ENCODE measurements at places on chromosomes 16 and 17. TPM values are rescaled to one million over a fixed set of nuclear protein-coding genes. Genes with fewer than 3 reads are reported as not detected.

Gene OR3A3
- not detected for total RNA-seq

Gene RILP
- total RNA-seq = 26.0 TPM

- DNase-seq = no peak
Observed at GRCh38 chr17:4234401-4234800, 29.4 kb downstream of the ANKFY1 start.

Gene GFAP
- total RNA-seq = 5.9 TPM

DNA sequence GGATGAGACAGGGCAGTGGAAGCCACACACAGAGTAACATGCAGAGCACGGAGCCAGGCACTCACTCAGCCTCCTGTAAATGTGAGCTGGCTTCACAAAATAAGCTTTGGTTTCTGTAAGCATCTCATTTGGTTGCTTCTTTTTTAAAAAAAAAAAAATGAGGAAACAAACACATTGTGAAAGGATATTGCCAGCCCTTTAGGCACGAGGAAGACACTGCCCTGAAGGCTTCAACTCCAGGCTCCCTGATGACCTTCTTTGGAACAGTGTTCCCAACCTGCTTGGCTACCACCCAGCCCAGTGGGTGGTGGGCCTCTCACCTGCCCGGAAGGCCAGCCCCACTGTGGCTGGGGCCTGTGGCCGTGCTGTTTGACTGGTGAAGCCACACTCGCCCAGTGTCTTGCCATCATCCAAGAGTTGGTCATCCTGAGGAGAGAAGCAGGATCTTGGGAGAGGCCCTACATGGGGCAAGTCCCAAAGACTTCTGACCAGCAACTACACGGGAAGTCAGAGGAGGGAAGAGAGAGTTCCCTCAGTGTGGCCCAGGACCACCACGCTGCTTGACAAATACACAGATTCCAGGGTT is 1.9 kb downstream of the ELOB start:
- DNase-seq = no peak

Gene CNGB1
- total RNA-seq = not detected

GRCh38 chr16:81834868-81835267 is 55.8 kb downstream of the PLCG2 start:
- DNase-seq = no peak

- no peak for DNase-seq
Observed at GRCh38 chr16:9425236-9425635, 333.8 kb downstream of the HAPSTR1 start.

Gene KCNG4
- total RNA-seq = not detected

DNA sequence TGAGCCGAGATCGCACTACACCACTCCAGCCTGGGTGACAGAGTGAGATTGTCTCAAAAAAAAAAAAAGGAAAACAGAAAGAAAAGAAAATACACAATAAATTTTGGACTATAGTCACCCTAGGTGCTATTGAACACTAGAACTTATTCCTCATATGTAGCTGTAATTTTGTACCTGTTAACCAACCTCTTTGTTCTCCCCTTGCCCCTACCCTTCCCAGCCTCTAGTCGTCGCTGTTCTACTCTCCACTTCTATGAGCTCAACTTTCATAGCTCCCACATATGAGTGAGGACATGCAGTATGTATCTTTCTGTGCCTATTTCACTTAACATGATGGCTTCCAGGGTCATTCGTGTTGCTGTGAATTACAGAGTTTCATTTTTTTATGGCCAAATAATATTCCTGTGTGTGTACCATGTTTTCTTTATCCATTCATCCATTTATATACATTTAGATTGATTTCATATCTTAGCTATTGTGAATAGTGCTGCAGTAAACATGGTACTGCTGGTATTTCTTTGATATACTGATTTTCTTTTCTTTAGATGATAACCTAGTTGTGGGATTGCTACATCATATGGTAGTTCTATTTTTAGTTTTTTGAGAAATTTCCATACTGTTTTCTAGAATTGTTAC is 28.3 kb downstream of the VPS35L start:
- DNase-seq = no peak

Gene AOC2
- total RNA-seq = 2.5 TPM

- no peak for DNase-seq
Observed at GRCh38 chr16:82510789-82511305, 115.9 kb upstream of the CDH13 start.

GRCh38 chr17:68924793-68925720 is 30.1 kb downstream of the ABCA8 start:
- no peak for DNase-seq
